ENCODE measurements at places on chromosomes 3 and 15. TPM values are rescaled to one million over a fixed set of nuclear protein-coding genes. Genes with fewer than 3 reads are reported as not detected.

GOLGA8T gene
- total RNA-seq: not detected

GRCh38 chr3:133996251-133996661 lies 33.5 kb downstream of the SLCO2A1 start:
- no peak for DNase-seq

DNA sequence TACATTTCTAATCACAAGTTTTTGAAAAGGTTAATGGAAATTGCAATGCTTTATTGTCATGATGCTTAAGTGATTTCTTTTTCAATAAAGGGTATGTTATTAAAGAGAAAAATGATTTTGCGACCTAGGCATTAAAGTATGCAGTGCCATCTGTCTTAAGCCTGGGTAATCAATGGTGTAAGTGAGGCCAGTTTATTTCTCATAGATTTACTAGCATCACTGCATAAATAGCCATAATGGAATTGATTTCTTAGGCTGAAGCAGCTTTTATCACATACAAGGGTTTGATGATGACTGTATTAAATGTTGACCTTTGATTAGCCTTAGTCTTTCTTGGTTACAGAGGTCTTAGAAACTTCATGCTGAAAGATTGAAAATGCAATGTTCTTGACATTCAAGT lies 347.4 kb downstream of the FEZF2 start:
- no peak for DNase-seq

PLA2G4E gene
- 1.4 TPM for total RNA-seq

- DNase-seq: no peak
Observed at GRCh38 chr15:84919106-84919667, 34.7 kb downstream of the SLC28A1 start.

DNA sequence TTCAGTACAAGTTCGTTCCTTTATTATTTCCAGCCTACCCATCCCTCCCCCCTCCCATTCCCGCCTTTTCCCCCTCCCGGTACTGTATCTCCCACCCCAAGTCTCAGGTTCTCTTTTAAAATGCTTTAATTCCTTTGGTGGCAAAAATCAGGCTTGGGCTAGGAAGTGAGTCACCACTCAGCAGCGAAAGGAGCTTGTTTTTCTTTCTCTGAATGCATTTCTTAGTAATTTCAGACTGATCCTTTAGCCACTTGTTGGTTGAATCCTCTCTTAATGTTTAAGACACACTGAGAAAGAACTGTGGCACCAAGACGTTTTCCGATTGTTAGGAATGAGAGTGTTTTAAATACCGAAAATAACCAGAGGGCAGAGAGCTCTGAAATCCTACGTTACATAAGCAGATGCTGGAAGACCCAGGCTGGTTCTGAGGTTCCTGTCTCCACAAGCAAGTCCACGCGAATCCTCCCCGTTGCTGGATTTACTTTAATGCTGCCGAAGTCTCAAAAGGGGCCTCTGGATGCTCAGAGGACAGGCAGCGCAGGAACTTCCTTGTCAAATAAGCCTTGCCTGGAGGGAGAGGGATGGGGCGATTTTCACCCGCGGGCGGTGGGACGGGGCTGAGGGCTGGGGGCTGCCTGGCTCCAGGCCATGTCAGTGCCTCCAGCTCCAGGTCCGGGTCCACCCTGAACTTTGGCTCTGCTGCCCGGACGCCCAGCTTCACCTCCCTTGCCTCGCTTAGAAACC lies 854 bp upstream of the COL8A1 start:
- no peak for DNase-seq

- DNase-seq: no peak
Observed at GRCh38 chr15:75425966-75426500, 25.5 kb downstream of the SIN3A start.

GRCh38 chr3:46541835-46542234 lies 24.3 kb downstream of the LRRC2 start:
- no peak for DNase-seq

GRCh38 chr15:38475361-38475760 lies 21.4 kb downstream of the FAM98B start:
- no peak for DNase-seq

PSTPIP1 gene
- total RNA-seq: not detected

SH3GL3 gene
- not detected for total RNA-seq

GOLGA8H gene
- 0.16 TPM for total RNA-seq
